ENCODE measurements at places on chromosomes 2 and 18.

- DNase-seq: no peak
Observed at GRCh38 chr2:45340318-45340717, 270.7 kb downstream of the SRBD1 start.

DNA sequence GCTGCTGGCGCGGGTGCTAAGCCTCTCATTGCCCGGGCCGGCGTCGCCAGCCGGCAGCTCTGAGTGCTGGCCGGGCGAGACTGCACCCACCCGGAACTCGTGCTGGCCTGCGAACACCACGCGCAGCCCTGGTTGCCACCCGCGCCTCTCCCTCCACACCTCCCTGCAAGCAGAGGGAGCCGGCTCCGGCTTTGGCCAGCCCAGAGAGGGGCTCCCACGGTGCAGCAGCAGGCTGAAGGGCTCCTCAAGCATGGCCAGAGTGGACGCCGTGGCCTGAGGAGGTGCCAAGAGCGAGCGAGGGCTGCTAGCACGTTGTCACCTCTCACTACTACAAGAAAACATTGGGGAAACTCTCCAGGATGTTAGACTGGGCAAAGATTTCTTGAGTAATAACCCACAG is 98.6 kb downstream of the SPIRE1 start:
- DNase-seq: no peak

GRCh38 chr2:62938126-62938525 is 112.5 kb upstream of the OTX1 start:
- DNase-seq: no peak

- no peak for DNase-seq
Observed at GRCh38 chr2:44894058-44894457, 47.4 kb upstream of the SIX3 start.

DNA sequence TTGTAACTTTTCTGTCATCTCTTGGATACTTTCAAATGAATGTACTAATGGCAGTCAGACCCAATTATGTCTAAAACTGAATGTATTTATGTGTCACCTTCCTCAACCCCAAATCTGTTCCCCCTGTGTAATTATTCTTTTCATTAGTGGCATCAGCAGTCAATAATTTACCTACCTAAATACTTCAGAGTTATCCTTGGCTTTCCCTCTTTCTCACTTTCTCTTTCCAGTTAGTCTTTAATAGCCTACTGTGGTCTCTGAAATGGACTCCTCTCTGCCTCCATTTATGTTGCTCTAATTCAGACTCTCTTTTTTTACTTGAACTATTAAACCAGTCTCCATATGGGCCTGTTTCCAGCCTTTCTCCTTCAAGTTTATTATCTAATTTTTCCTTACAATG is 21.0 kb downstream of the C18orf63 start:
- DNase-seq: no peak

DNA sequence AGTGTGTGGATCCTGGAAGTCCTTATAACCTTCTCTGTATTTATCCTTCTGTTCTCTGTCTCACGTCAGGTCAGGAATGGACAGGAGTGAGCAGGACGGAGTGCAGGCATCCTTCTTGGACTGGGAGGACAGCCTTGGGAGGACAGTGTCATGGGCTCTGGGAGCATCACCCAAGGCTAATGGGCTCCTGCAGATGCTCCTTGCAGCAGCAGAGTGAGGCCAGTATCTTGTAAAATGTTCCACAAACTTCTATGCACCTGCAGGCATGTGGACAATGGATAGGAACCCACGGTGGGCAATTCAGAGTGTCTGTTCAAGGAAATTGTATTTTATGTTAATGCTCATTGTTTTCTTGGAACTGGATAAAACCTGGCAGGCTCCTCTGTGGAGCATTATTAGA is 176.2 kb downstream of the RNF144A start:
- no peak for DNase-seq

- no peak for DNase-seq
Observed at GRCh38 chr2:100756704-100757103, 63.2 kb upstream of the NPAS2 start.

DNA sequence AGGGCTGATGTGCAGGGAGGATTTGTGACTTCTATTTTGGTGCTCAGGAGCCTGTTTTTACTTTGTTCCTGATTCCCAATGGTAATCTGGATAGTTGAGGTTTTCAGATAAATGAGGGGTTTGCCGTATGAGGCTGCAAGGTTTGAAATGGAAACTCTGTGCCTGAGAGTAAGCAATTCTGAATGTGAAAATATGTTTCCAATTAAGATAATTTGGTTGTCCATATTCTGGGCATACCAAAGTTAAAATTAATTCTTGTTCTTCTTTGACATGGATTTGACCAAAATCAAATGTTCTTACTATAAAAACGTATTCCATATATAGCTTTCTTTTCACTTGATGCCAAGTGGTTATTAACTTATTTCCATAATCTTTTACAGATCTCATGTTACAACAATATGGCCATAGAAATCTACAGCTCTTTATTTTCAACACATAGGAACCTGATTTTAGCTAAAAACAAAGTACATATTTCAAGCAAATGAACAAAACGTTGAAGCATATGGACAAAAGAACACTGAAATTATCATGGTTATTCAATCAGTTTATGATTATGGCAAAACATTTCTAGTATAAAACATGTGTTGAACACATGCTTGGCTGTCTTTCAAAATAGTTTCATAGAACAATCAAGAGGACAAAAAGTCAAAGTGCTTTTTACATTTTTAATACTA is 63.4 kb upstream of the ARHGAP28 start:
- DNase-seq: no peak

DNA sequence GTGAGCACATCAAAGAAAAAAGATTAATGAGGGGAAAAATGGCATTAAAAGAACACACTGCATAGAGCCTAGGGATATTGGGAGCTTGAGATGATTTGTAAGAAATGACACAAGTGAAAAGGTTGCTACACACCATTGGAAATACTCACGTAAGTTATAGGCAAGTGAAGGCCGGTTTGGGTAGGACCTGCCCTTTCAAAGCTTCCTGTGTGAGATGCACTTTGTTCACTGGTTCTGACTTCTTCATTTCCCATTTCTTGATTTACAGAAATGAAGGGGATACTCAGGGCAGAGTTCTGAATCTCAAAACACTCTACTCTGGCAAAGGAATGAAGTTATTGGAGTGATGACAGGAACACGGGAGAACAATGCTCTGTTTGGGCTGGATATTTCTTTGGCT is at the start of gene IL18RAP:
IL18RAP (plus strand) TSS at position 251 of the 400 bp plus-strand sequence; CDS start at position 369, 118 bp downstream.
- DNase-seq: no peak

- no peak for DNase-seq
Observed at GRCh38 chr18:52451851-52452250, 111.9 kb downstream of the DCC start.

DNA sequence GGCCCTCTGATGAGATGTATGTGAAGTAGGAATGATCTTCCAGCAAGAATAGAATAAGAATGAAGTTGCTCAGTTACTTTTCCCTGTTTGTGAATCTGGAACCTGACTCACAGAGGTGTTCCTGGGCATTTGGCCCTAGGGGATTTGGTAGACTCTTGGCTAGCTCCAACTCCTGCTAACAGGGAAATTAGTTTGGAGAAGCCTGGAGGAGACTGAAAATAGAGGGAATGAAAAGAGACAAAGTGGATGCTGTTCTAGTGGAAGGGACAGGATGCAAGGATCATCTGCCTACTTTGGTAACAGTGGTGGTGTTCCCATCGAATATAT is 19.6 kb downstream of the TMEM17 start:
- DNase-seq: no peak

DNA sequence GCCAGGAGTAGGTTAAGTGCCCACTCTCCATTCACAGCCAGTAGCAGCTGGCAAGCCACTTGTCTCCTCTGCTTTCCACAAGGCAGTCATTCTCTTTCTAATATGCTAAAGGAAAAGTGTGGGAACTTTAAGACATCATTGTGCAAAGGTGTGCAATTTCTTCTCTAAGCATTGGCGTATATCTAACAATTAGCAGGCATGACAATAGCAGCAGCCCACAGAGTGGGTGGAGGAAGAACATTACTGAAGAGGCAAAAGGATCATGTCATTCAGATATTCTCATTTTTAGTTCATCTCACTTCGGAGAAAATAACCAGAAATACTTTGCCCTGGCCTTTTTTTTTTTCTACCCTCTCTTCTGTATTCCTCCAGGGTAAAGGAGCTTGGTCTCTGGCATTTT is 177.6 kb downstream of the DNAH7 start:
- DNase-seq: no peak

GRCh38 chr2:117940436-117940835 is 73.4 kb downstream of the CCDC93 start:
- DNase-seq: no peak

- no peak for DNase-seq
Observed at GRCh38 chr2:9297156-9297555, 90.5 kb downstream of the ASAP2 start.

DNA sequence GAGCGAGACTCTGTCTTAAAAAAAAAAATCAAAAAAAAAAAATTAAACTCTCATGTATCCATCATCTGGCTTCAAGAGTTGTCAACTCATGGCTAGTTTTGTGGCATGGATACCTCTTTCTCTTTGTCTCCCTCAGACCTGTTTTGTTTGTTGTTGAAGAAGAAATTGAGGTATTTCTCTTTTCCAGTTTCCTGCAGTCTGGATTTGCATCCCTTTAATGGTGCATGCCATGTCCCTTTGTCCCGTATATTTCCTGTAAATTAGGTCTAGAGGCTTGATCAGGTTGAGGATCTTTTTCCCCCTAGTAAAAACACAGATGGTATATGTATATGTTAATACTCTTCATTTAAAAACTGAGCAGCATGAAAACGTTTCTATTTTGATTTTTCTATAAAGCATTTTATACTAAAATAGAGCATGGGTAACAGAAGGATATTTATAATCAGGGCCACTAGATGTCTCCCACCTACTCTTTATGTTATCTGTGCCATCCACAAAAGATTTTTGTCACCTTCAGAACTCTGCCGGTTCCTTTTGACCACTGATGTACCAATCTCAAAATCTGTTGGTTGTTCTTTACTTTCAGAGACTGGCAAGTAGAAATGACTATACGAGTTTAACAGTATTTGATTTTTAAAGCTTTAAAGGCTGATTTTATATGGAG is 80.1 kb downstream of the GALNT1 start:
- no peak for DNase-seq

DNA sequence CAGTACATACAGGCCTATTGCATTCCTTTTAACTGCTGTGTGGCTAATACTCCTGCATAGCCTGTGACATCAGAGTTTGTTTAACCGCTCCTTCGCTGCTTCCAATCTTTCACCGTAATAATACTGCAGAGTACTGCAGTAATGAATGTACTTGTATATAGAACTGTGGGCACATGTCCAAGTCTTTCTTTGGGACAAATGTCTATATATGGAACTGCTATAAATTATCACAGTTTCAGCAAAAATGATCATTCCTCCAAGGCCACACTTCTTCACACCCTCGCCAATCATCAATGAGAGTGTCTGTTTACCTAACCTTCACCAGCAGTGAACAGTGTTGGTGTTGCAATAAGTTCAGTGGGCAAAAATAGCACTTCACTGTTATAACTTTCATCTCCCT is 230.4 kb downstream of the SP3 start:
- no peak for DNase-seq

GRCh38 chr2:151260573-151261230 is 961 bp downstream of the RBM43 start:
- DNase-seq: peak; percentile 6

- peak; percentile 17 for DNase-seq
Observed at GRCh38 chr2:32627441-32627813, 423 bp upstream of the TTC27 start.

GRCh38 chr18:48048251-48048650 is 117.8 kb upstream of the SMAD2 start:
- DNase-seq: no peak

GRCh38 chr2:27844821-27845255 is 45.3 kb downstream of the RBKS start:
- DNase-seq: no peak

GRCh38 chr2:162694266-162694665 is 144.3 kb downstream of the KCNH7 start:
- DNase-seq: no peak

GRCh38 chr2:1936427-1936980 is 192.2 kb upstream of the PXDN start:
- DNase-seq: no peak

GRCh38 chr2:234136461-234136860 is 86.0 kb downstream of the SPP2 start:
- no peak for DNase-seq

GRCh38 chr2:201618744-201619662 is 24.3 kb downstream of the TMEM237 start:
- DNase-seq: no peak

- no peak for DNase-seq
Observed at GRCh38 chr2:24022975-24023575, 13.2 kb downstream of the MFSD2B start.

GRCh38 chr2:169961911-169962310 is 134.7 kb downstream of the UBR3 start:
- no peak for DNase-seq

DNA sequence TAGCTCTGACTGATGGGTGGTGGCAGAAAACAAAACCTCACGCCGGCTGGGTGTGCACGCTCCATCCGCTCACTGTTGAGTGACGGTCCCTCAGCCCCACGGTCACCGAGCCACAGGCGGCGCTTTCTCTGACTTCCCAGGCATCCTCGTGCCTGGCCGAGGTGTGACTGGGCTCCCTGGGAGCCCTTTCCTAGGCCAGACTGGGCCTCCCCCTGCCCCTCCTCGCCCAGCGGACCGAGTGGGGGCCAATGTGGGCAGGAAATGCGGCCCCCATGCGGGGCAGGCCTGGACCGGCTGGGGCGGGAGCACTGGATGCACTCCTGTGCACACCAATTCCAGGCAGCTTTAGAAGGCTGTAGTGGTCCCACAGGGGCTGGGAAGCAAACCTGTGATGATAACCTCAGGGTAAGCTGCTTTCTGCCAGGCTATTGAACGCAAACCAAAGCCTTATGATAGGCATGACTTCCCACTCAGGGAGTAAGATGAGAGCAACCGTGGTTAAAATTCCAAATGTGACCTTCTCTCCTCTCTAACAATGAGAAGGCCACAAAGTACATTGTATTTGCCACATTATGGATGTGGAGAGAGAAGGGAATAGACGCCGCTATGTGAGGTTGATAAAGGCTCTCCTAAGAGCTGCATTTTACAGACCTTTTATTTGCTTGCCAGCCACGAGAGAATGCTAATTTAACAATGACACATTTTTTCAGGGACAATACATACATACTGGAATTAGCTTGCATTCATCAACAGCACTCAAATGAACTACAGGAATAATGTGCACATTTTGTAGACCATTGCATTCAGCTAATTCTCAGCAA is 83.9 kb upstream of the PGAP1 start:
- DNase-seq: no peak

GRCh38 chr2:233265899-233266431 is 14.5 kb downstream of the ATG16L1 start:
- no peak for DNase-seq

Data from activated gamma-delta T cell treated with Interleukin-2 at 50 U/mL for 16 hours (primary cell).